ENCODE measurements at places on chromosomes 3 and 15. TPM values are rescaled to one million over a fixed set of nuclear protein-coding genes. Genes with fewer than 3 reads are reported as not detected.
A peak's percentile ranks its signal among the peaks of the same experiment; 100 is the strongest.

The NPTN gene
- total RNA-seq, result 119 TPM

The RTP4 gene
- 3.4 TPM for total RNA-seq

The BFSP2 gene
- not detected for total RNA-seq

DNA sequence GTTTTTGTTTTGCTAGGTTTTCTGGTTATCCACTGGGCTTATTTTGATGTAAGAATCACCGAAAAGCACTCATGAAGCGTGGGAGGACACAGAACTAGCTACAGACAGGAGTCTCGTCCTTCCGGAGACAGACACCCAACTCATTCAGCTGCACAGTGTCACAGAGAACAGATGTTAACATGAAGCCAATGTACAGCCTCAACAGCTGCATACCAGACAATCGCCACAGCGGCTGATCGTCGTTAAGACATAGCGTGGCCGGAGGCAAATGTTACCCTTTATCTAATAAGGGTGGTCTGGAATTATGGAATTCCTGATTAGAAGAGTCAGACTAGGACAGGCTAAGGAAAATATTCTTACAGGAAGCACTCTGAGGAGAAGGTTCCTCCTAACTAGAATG lies 1.1 kb upstream of the PYGO1 start:
- no peak for DNase-seq

DNA sequence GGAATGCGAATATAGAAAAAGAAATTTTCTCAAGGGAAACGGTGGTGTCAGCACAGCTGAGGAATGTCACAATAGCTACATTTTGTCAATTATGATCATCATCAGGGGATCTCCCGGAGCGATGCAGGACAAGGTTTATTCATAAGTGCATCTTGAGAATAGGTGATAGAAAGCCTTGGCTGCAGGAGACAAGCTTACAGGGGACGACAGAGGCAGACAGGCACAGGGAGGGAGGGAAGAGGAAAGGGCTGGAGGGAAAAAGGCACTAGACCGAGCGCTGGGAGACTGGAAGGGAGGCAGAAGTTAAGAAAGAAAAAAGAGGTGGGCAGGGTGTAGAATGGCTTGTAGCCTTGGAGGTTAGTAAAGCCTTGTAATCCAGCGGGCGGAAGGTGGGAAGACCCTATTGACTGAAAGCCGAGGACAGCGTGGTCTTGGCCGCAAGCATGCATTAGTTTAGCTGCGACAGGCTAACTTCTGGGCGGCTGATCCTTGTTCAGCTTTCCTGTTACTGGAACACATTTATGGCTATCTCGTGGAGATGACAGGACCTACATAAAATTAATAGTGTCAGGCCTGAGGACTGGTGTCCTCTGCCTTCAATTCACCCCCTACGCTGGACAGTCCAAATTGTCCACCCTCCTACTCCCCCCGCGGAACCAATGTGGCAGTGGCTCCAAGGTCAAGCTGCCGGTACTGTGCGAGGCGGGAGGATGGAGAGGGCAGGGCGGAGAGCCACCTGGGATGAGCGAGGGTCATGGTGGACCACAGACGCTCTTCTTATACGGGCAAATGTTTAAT lies 1.4 kb upstream of the NECTIN3 start:
- peak; percentile 40 for DNase-seq

DNA sequence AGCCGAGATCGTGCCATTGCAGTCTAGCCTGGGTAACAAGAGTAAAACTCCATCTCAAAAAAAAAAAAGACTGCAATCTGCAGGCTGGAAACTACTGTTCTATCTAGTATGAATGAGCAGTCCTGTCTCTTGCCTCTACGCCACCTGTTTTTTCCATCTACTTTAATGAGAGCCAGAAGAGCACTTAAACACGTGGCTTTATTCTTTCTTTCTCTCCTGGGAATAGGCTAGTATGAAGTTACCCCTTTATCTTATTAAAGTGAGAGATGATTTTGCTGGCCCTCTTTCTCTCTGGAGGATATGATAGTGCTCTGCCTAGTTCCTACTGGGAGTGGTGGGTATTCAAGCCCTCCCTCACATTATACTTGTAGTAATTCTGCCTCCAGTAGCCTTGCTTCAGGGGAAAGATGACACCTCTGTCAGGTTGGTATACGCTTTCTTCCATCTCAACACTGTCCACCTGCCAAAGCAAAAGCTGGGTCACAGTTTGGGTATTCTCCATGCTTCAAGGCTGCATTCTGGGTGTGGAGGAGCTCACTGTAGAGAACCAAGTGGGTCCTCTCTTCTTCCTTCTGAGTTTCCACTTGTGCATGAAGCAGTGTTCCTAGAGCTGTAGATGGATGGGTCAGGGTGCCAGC lies 17.8 kb downstream of the MAPKBP1 start:
- no peak for DNase-seq

Measured in thyroid gland (tissue), 4 donors.